ENCODE measurements at places on chromosomes 2 and 18.

DNA sequence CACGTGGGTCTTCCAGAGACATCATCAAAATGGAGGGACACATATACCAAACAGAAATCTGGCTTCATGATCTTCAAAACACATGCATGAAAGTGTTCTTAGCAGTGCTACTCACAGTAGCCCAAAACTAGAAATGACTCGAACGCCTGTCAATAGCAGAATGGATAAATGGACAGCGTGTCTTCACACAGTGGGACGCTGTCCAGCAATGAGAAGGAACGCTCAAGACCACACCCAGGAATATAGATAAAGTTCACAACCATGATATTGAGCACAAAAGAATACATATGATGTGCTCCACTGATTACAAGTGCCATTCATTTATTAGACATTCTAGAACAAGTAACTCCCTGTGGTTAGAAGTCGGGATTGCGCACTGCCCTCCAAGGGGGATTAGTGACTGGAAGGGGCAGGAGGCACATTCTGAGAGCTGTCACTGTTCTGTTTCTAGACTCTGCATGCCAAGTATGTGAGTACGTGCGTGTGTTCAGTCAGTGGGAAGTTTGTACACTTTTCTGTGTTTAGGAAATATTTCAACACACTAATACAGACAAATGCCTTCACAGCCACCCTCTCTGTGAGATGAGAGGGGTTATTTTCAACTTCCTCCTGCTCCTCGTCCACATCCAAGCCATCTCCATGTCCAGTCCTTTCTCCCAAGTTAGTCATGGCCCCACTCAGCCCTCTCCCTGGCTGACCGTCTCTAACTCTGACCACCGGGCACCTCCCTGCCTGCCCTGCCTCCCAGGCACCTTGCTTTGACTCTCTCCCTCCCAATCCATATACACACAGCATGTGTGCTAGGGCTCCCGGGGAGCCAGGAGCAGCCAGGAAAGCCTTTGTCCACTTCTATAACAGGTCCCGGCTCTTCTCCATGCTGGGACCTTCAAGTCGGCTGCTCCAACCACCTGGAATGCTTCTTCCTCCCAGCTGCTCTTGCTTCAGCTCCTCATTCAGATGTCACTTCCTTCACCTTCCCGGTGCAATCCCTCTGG is 26.9 kb upstream of the TNS1 start:
- DNase-seq, result no peak

DNA sequence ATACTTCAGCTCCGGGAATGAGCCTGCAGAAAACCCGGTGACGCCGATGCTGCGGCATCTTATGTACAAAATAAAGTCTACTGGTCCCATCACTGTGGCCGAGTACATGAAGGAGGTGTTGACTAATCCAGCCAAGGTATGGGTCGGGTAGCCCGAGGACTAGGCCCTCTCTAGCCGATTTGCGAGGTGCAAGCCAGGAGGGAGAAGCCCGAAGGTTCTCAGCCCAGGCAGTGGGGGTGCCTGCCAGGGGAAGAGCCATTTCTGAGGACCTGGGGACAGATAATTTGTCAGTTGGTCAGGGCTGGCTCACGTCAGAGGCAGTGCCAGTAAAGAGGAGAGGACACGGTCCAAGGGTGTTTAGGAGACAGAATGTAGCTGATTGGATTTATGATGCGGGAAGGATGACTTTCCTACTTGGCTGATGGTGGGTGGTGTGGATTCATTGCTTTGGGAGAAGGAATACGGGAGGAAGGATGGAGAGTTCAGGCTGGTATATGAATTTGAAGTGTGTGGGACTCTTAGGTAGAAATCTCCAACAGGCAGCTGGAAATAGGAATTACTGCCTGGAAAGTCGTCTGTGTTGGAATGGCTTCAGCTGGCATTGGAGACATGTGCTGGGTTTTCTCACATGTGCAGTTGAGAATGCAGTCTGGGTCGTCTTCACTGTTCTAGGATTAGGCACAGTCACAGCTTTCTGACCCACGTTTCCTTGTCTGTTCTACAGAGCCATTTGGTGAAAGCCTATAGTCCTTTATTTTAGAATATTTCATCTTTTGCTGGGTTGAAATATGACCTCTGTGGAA is 874 bp downstream of the NDUFAF7 start:
- DNase-seq, result no peak

- DNase-seq, result no peak
Observed at GRCh38 chr2:195016841-195017240, 640.2 kb upstream of the SLC39A10 start.

GRCh38 chr2:157203651-157204050 is 53.9 kb upstream of the GALNT5 start:
- no peak for DNase-seq

- no peak for DNase-seq
Observed at GRCh38 chr2:175804122-175804521, 197.9 kb downstream of the LNPK start.

- DNase-seq, result no peak
Observed at GRCh38 chr2:134362740-134363139, 108.9 kb downstream of the MGAT5 start.

DNA sequence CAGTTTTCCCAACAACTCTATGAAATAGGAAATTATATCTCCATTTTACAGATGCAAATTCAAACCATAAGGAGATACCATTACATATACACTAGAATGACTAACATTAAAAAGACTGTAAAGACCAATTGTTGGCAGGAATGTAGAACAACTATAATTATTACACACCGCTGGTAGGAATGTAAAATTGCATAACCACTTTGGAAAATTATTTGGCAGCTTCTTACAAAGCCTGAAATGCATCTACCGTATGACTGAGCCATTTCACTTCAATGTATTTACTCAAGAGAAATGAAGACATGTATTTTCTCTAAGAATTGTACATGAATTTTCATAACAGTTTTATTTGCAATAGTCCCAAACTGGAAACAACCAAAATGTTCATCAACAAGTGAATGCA is 189.1 kb upstream of the BCL2L11 start:
- no peak for DNase-seq

DNA sequence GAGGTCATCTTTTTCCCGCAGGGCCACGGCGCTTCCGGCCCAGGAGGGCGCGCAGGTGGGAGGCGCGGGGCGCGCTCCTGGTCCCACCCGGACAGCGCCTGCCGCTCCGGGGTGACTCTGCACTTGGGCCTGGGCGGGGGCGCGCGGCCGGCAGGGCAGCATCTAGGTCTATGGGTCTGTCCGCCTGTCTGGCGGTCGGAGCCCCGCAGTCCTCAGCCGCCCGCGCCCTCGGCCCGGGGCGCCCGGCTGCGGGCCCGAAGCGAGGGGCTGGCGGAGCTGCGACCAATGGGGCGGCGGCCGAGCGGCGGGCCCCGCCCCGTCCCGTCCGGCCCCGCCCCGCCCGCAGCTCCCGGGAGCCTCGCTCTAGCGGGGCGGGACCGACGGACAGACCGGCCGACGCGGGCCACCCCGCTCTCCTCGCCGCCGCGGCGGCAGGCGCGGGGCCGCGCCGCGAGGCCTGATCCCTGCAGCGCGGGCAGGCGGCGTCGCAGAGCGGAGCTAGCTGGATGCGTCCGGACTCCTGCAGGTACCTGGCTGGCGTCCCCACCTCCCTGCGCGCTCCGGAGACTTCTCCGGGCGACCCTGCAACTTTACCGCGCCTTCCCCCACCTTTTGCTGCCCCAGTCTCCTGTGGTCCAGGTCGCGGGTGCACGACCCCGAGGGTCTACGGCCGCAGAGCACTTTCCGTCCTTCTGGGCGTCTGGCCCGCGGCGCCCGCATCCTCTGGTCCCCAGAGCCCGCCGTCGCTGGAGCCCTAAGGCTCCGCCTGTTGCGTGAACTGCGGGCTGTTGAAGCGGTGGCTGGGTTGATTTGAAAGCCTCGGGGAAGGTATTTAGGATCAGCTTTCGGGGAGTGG is at the start of gene KCNS3:
Gene KCNS3, plus strand, starts transcription at position 387 of the 856 bp plus-strand sequence. CDS start 52,342 bp downstream, outside the sequence.
- DNase-seq, result peak; percentile 64

- DNase-seq, result no peak
Observed at GRCh38 chr2:21392649-21393048, 268.9 kb downstream of the TDRD15 start.

GRCh38 chr2:178891265-178891958 is 84.2 kb upstream of the TTN start:
- peak; percentile 84 for DNase-seq

GRCh38 chr2:236366049-236366387 is 101.8 kb upstream of the ASB18 start:
- DNase-seq, result peak; percentile 69

- DNase-seq, result no peak
Observed at GRCh38 chr2:230650585-230651137, 62.0 kb upstream of the CAB39 start.

DNA sequence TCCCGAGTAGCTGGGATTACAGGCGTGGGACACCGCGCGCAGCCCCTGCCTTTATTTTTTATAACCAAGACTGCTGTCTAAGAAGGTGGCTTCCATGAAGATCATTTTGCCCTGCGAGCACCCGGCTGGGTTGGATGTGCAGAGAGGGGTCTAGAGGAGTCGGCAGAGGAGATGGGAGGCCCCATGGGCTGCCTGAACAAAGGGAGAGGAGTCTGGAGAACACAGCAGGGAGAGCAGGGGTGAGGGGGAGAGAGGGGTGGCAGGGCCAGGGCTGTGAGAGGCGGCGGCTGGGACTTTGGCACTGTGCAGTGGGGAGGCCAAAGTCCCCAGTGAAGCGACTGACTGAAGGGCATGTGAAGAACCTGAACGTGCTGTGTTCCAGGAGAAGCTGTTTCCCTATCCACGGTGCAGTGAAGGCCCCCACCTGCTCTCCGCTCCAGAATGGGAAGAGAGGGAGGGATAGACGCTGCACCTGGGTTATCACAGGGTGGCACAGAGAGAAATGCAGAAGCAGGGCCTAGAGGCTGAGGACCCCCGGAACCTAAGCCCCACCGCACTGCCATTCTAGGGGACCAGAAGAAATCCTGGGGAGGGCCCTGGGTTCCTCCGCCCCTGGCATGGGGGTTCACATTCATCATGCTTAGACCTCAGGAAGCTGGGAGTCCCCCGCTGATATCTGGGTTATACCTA is 24.8 kb upstream of the FOSL2 start:
- no peak for DNase-seq

DNA sequence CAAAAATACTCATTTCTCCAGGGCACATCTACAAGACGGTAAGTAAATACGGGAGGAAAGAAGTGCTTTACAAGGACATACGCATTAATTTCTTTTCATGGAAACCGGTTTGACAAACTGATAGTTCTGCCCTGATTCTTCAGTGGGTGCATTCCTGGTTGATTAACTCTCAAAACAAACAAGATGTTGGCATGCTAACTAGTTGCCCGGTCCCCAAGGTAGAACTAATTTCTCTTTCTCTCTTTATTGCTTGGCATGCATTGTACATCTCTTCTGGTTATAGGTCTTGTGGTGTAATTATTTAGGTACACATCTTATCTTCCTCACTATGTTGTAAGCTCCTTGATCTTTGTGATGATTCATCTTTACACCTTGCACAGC is 46.9 kb upstream of the SPATS2L start:
- DNase-seq, result no peak

GRCh38 chr2:85611217-85611704 is 605 bp downstream of the C2orf68 start:
- no peak for DNase-seq

GRCh38 chr2:55133467-55134315 is 83.4 kb upstream of the RTN4 start:
- DNase-seq, result peak; percentile 57

DNA sequence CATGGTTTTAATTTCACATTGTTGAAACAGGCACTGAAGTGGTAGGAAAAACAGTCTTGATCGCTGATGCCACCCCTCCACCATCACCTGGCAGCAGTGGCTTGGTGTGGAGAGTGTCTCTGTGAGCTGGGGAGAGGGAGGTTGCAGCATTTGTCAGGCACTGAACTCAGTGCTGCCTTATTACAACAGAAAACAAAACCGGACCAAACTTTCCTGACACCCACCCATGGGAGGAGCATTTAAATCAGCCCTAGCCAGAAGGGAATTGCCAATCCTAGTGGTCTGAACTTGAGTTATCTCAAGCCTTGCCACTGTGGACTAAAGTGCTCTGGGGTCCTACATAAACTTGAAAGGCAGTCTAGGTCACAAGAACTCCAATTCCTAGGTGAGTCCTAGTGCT is 103.0 kb upstream of the LGALSL start:
- DNase-seq, result no peak

DNA sequence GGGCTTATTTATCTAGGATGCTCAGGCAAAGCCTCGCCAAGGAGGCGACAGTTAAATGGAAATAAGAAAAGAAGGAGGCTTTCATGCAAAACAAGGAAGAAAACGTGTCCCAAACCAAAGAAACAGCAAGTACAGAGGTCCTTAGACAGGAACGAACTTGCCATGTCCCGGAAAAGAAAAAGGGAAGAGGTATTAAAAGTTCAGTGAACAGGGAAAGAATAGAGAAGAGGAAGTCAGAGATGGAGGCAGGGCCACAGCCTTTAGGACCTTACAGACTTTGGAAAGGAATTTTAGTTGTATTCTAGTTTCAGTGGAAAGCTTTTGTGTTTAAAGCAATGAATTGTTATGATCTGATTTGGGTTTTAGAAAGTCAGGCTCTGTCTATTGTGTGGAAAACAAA is 22.1 kb downstream of the IKZF2 start:
- DNase-seq, result no peak

DNA sequence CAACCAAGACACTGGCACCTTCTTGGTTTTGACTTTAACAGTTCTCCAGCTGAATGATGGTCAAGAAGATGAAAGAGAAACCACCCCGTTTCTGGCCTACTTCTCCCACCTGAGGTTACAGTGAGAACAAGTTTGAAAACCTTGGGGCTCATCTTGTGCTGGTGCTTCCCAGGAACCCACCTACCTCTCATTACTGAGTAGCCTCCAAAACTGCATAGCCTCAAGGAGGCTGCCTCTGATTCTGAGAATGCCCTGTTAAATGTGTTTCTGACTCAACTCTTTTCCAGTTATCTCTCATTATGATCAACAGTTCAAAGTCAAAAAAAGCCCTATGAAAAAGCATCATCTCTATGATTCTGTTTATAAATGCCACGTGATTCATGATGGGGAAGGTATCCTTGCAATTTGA is 121.9 kb downstream of the CACNB4 start:
- peak; percentile 64 for DNase-seq

DNA sequence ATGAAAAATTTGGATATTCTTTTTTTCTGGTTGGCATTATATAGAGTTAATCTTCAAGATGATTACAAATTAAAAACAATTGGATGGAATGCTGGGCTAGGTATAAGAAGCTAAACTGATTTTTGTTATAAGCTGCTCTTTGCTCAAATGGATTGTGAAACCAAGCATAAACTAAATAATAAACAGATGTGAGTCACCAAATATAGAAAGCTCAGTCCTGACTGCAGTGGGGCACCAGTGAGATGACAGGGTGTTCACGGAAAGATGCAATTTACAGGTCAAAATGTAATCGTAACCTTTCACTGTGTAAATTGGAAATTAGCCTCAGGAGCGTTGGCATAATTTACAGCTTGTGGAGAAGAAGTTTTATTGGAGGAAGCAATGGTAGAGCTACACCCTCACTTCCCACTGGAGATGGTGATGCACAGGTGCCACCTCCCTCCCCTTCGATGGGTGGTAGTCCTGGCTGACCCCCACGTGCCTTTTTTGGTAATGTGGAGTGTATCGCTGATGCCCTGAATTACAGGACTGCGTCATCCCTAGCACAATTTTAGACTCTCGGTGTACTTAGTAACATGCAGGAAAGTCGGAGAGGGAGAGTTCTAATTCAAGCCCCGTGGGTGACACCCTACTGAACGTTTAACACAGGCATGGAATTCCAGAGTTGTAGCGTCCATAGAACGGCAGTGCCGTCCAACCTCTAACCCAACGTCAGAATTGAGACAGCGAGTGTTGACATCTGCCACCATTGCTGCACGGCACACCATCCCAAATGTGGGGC is 73.9 kb upstream of the NFATC1 start:
- DNase-seq, result no peak

- DNase-seq, result no peak
Observed at GRCh38 chr18:56565551-56566345, 72.6 kb downstream of the TXNL1 start.
